HFFc6 (cell line): ENCODE measurements at places on chromosomes 5 and 9. TPM values are rescaled to one million over a fixed set of nuclear protein-coding genes. Genes with fewer than 3 reads are reported as not detected.

DNA sequence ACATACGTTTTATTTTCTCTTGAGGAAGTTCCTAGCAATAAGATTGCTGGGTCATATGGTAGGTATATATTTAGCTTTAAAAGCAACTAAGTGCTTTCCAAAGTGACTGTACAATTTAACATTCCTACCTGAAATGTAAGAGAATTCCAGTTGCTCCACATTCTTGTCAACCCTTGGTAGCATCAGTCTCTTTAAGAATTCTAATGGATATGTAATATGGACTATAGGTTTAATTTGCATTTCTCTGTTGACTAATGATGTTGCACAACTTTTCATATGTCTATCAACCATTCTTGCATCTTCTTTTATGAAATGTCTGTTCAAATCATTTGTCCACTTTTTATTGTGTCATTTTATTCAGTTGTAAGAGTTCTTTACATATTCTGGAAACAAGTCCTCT lies 6.7 kb upstream of the RASEF start:
- DNase-seq = no peak

DNA sequence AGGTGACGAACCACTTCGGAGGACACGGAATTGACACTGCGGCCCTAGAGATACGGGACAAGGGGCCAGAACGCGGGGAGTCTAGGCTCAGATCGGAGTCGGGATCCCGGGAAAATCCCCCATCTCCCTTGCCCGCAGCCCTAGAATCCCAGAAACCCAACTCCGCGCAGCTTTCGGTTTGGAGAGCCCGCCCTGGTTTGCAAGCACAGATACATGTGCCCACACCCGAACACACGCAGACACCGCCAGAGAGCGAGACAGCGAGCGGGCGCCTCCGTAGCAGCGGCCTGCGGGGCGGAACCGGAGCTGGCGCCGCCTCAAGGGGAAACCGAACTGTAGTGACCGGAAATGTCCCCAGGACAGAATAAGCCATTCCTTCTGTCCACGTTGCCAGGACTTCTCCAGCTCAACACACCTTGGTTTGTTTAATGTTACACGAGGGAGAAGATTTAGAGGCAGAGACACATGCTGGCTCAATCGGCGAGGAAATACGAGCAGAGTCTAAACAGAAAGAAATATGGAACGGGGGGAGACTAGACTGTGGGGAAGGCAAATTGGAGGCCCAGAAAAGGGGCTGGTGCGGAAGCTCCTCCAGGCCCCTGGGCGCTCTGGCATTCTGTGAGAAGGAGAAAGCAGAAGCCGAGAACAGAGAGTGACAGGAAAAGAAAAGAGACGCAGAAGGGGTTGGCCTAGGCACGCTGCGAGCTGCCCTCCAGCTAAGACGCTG lies 2.9 kb upstream of the PAX5 start:
- no peak for DNase-seq

GRCh38 chr9:137405677-137406081 lies 17.3 kb downstream of the EXD3 start:
- DNase-seq = no peak

DNA sequence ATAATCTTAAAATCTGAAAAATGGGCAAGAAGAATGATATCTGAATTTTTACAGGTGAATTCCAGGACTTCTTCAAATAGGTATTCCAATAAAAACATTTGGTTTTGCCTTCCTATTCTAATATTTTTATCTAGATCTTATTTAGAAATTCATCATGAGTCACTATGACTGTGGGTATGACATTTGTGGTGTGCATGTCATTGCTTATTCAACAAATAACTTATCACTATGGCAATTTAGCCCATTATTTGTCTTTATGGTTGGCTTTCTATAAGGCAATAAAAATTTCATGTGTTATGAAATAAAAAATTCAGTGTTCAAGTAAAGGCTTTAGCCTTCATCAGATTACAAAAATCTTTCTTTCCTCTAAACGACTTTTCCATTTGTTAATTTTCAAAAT lies 1139.6 kb upstream of the NUDT12 start:
- no peak for DNase-seq

GRCh38 chr5:172389578-172390112 lies 64.7 kb downstream of the SH3PXD2B start:
- DNase-seq = no peak

DNA sequence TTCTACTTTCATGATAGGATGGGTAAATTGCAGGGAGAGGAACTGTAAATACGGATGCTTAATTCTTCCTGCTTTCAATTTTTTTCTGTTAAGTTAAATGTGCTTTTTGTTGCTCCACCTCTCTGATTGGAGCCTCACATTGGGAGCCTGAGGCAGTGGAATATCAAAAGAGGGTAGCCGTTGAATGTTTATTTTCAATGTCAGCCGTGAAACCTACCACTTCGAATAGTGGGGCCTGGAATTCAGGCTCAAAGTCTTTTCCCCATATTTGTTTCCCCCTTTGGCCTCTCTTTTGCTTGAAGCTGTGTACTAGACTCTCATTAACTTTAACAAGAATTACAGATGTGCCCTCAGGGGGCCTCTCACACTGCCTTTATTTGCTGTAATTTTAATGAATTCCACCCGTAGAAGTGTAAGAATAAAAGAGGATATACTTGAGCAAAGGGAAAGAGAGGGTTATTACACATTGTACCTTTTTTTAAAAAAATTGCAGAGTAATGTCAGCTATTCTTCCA lies 29.0 kb downstream of the PSAT1 start:
- no peak for DNase-seq

- no peak for DNase-seq
These were observed 62.7 kb downstream of the ST8SIA4 start for GRCh38 chr5:100840370-100840769.

DNA sequence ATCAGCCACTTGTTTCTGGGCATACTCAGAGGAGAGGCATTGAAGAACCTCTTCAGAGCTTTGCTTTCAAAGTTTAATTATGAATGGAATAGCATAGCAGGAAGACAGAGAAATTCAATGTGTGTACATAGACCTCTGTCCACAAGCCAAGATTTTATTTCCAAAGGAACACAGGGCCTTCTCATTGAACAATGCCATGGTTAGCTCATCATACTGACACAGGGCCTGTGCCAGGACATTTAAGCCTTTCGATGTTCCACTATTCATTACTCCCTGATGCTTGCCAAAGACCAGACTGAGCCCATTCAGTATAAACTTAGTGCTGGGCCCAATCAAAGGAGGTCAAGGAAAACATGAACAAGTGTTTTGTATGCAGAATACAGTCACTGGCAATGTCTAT lies 280.8 kb downstream of the FBXL17 start:
- DNase-seq = no peak

DNA sequence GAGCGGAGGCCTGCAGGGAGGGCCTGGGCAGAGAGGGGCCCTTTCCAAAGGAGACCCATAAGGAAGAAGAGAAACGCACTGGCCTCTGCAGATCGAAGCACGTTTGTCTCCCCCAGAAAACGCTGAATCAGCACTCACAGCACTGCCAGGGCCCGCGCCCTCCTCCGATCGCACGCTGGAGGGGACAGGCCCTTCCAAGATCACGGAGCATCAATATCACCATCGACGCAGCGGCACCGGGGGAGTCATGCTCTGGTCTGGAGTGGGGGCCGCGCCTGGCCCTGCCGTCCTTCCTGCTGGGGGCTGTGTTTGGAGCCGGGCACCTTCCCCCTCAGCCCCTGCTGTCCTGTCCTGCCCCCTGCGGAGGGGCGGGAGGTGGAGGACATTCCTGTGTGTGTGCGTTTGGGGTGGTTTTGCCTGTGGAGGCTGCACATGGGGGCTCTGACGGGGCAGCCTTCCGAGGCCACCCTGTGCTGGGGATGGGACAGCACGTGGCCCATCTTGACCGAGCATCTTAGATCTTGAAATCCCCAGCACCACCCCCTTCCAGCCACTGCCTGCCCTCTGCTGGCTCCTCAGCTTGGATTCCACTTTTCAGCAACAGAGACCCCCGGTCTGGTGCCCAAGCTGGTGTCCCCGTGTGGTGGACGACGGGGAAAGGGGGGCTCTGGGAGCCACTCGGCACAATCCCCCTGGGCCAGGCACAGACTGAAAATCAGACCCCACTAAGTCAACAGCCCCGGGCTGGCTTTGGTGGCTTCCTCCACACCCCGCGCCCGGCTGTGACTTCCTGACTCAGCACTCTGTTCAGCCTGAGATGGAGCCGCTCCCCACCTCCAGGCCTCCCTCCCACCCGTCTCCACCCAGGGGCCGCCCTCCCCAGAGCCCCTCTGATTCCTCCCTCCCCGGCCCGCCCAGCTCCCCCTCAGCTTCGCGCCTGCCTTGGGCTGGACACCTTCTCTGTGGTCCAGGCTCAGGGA lies 8.3 kb downstream of the TMEM250 start:
- DNase-seq = no peak

- peak; percentile 70 for DNase-seq
These were observed 33.9 kb upstream of the TRIO start for GRCh38 chr5:14109041-14109747.

DNA sequence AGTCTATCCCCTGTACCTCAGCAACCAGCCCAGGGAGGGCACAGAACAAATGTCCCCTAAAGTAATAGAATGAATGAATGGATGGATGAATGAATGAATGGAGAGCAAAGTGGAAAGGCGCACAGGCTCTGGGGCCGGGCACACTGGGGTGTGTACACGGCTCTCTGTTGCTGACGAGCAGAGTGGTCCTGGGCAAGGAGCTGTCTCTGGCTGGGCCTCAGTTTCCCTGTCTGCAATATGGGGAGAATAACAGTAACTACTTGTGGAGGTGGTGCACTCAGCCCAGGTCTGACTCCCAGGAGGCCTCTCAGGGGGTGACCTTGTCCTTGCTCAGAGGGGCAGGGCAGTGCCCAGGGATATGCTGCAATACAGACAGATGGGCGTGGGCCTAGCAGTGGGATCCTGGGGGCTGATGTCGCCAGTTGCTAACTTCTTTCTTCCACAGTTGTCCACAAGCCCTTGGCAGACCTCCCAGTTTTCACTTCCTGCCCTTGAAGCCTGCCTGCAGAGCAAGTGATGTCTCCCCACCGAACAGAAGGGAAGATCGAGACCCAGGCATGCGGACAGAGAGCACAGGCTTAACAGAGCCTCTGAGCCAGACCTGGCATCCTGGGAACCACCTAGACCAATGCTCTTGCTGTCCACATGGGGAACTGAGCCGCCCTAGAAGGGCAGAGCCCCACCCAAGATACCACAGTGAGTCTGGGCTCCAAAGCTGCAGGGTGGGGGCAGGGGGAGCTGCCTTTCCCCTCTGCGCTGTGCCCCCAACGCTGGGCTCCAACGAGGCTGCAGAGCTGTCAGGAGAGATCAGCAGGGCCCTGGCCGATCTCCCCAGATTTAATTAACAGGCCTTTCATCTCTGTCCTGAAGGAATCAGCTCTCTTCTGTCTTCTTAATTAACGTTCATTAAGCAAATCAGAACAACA lies 13.6 kb upstream of the LAMC3 start:
- no peak for DNase-seq

GRCh38 chr9:114732823-114733222 lies 50.8 kb upstream of the TEX48 start:
- DNase-seq = peak; percentile 51

GRCh38 chr5:95134326-95134725 lies 150.6 kb downstream of the MCTP1 start:
- DNase-seq = no peak

- no peak for DNase-seq
These were observed 43.5 kb upstream of the TCF7 start for GRCh38 chr5:134070725-134071613.

DNA sequence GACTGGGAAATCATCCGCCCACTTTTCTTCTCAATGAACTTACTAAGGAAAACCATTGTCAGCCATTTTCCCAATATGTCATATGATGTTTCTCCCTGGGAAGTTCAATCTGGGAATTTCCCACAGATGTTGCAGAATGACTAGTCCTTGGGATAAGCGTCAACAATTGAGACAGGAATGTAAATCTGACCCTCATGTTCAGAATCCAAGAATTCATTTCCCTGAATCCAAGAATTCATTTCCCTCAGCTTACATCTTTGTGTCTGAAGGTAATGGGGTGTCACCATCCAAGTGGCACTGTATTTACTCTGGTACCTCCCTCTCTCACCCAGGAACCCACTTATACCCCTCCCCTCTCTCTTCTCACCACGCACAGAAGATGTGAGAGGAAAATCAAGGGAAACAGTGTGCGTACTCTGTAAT lies 7.4 kb downstream of the KLF9 start:
- DNase-seq = peak; percentile 72

GRCh38 chr9:110246214-110246613 lies 10.1 kb downstream of the TXN start:
- no peak for DNase-seq

DNA sequence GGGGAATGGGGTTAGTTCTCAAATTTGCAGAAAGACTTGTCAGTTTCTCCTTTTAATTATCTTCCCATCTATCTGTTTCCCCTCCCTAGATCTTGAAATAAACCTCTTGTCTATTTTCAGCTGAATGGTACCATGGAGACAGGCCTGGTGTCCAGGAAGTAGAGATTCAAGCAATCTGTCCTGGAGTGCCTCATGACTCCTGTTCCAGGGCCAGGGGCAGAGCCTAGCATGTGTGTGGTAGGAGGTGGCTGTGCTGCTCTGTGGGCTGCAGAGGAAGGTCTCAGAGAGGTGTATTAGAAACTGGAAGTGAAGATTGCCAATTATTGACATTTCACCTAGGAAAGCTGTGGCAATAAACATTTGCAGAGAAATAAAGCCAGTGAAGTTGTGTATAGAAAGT lies 175.8 kb upstream of the ATP10B start:
- DNase-seq = no peak

- no peak for DNase-seq
These were observed 1.1 kb downstream of the RUSC2 start for GRCh38 chr9:35490910-35491465.

GRCh38 chr9:69115621-69116020 lies 58.5 kb upstream of the TJP2 start:
- no peak for DNase-seq

DNA sequence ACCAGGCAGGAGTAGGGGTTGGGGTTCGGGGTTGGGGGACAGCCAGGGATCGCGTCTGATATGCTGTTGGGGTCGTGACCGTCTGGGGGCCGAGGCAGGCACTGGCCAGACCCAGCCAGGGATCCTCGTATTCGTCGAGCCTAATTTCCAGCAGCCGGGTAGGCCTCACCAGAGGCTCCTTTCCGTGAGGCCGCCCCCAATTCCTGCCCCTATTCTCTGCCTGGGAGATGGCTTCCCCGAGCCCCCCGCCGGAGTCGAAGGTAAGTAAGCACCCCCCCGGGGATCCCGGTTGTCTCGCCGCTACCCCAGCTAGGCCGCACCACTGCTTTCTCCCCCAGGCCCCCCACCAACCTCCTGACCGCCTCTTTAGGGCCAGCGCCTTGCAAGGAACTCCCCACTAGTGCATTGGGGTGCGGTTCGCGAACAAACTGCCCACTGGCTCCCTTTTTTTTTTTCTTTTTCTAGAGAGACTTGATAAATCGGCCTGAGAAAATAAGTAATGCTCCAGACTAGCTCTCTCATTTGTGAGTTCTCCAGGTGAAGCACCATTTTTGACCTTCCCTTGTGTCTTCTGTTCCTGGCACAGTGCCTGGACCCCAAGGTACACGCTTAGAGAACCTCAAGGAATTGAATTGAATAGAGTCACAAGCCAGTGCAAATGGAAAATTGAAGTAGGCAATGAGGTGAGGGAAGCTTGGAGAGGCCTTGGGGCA lies 435 bp downstream of the ZNF189 start:
- no peak for DNase-seq

GRCh38 chr5:1494780-1495524 lies 28.8 kb downstream of the LPCAT1 start:
- no peak for DNase-seq

CNTNAP3 gene
- not detected in 3 replicates for total RNA-seq

TSSK1B gene
- total RNA-seq = not detected in 3 replicates

ADAMTS13 gene
- 0.46 and 0.94 TPM in 2 replicates for total RNA-seq

FCN2 gene
- total RNA-seq = not detected in 3 replicates

MYO10 gene
- total RNA-seq = 98.6 to 125 TPM (median 113 TPM) in 3 replicates

PKD2L2 gene
- total RNA-seq = not detected in 3 replicates

BHMT2 gene
- 0.24 to 1.2 TPM in 2 of 3 replicates, not detected in the other for total RNA-seq

OR1J4 gene
- not detected in 3 replicates for total RNA-seq

LRRC19 gene
- total RNA-seq = not detected in 2 replicates

TXNDC8 gene
- not detected in 2 replicates for total RNA-seq

PITX1 gene
- 15.6 to 25.5 TPM (median 19.5 TPM) in 3 replicates for total RNA-seq

SOHLH1 gene
- not detected in 3 replicates for total RNA-seq
